ENCODE measurements at places on chromosomes 6 and 20. TPM values are rescaled to one million over a fixed set of nuclear protein-coding genes. Genes with fewer than 3 reads are reported as not detected.

Gene ZNF165
- 0.82 TPM for total RNA-seq

Gene SUPT3H
- total RNA-seq: 3.0 TPM

Gene PREX1
- total RNA-seq: 9.0 TPM

Gene FAM184A
- 0.16 TPM for total RNA-seq

Gene ALDH5A1
- total RNA-seq: 19.7 TPM

Gene FOXS1
- total RNA-seq: 3.5 TPM

Gene AURKA
- total RNA-seq: 6.0 TPM

Gene SNAP25
- total RNA-seq: not detected

Gene DNAH8
- total RNA-seq: not detected

Gene DEFB119
- total RNA-seq: not detected

Gene TUBB2B
- 0.90 TPM for total RNA-seq

Gene DLL1
- 8.6 TPM for total RNA-seq

DNA sequence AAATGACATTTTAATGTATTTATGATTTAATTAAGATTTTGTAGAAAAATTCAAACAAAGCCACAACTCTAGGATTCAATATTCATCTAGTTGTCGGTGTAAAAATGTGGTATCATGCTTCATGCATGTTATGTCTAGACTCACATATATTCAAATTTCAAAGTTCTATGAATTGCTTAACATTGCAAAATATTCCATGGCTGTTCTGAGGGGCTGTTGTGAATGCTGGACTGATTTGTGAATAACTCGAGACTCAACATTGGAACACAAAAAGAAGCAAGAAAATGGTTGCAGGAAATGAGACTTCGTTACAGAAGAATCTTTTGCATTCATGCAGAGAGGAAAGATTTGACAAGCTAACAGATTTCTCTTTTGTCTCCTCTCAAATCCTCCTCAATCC lies 705.9 kb downstream of the DHX35 start:
- no peak for DNase-seq

DNA sequence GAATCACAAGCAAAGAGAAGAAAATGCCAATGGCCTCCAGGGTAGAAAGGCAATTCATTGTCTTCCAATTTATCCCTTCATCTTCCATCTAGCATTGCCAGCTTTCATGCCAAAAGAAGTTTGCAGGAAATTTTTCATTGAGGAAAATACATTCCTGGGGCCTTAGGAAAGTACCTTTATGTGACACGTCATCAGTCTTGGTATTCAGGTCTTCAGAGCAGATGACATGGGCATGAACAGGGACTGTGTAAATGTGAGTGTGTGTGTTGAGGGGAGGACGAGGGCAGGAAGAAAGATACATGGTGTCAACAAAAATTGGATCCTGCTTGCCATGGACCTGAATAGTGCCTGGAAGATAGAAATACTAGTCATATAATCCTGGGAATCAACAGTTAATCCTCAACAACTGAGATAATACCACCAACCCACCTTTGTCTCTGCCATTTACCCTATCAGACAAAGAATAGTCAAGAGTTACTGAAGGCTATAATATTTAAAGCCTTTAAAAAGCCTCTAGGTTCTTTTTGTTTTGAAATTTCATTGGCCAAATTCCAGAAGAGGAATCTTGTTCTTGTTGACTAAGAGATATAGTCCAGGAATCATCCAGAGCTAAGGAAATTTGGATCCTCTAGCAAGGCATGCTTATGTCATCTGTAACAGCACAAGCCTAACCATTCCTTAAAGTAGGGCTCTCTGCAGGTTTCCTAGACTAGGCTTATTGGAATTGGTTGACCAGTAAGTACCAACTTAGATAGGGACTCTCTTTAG lies 405.8 kb upstream of the SASH1 start:
- DNase-seq: no peak

GRCh38 chr6:13242590-13242989 lies 85.7 kb downstream of the TBC1D7 start:
- DNase-seq: no peak

GRCh38 chr6:127939442-127940066 lies 38.7 kb upstream of the THEMIS start:
- no peak for DNase-seq

GRCh38 chr20:37353285-37353849 lies 7.4 kb downstream of the SRC start:
- DNase-seq: no peak

DNA sequence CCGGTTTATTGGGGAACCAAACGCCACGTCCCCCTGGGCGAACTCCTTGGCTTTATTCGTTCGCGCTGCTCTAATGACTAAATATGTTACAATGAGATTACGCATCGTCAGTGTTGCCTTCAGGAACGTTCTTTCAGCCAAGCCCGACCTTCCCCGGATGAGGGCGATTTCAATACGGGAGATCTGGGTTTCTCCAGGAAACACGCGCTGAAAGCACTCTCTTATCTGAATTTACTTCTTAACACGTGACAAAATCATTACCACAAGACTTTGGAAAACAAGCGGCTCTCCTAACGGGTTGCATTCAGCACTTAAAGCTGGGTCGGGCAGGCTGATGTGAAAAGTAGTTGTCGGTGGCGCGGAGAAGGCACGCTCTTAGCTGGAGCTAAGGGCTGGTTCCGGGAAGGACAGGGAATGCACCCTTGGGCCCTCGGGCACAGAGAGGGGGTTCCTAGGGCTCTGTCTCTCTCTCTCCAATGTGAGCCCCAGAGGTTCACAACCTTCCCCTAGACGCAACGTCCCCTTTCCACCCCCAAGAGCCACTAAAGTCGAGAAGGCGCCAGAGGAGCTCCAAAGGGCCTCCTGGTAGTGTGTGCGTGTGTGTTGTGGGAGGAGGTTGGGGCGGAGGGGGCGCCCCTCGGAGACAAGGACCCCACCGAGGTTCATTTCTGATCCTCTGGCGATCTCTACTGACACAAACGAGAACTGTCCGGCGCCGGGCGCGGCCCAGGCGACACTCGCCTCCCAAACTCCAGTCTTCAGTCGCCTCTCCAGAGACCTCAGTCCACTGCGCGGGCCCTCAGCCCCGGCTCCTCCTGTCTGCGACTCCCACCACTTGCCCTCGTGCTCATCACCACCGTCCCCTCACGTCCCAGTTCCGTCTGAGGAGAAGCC lies 7.1 kb upstream of the NKX2-2 start:
- DNase-seq: no peak

GRCh38 chr6:137231895-137232294 lies 12.7 kb upstream of the IFNGR1 start:
- DNase-seq: no peak

- no peak for DNase-seq
These were observed 49.7 kb upstream of the GPR31 start for GRCh38 chr6:167207527-167207926.

- no peak for DNase-seq
These were observed 180.0 kb downstream of the GJA10 start for GRCh38 chr6:90074161-90074850.

DNA sequence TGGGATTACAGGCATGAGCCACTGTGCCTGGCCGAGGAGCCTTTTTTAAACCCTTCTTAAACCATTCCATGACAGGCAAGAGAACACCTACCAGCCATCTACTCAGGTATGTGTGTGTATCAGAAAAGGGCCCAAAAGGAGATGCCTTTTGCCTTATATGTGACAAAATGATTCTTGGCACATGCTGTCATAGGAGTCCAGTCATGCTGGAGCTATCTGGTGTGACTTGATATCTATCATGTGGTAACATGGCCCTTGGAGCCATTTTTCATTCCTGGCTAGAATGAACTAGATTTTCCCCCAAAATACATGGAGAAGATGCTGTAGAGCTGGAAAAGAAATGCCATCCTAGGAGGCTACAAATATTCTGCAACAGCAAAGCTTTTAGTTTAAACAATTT lies 129.1 kb downstream of the DST start:
- DNase-seq: no peak

DNA sequence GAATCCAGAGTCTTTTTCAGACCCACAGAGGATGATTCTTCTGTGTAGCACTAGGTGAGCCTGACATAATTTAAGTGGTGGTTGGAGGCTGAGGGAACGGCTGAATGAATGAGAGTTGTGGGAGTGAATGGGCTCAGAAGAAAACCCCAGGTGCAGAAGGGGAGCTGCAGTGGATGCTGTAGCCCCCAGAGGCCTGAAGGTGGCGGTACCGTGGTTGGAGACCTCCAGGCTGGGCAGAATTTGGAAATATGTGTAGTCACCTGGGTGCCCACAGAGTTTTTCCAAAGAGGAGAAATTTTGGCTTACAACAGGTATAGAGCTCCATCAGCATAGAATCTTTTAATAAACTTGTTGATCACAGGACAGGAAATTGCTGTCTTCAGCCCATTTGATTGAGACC lies 6.5 kb upstream of the RAET1G start:
- no peak for DNase-seq

- DNase-seq: no peak
These were observed 79.6 kb downstream of the BCKDHB start for GRCh38 chr6:80186082-80186481.

GRCh38 chr20:37359331-37359730 lies 13.4 kb downstream of the SRC start:
- DNase-seq: no peak

DNA sequence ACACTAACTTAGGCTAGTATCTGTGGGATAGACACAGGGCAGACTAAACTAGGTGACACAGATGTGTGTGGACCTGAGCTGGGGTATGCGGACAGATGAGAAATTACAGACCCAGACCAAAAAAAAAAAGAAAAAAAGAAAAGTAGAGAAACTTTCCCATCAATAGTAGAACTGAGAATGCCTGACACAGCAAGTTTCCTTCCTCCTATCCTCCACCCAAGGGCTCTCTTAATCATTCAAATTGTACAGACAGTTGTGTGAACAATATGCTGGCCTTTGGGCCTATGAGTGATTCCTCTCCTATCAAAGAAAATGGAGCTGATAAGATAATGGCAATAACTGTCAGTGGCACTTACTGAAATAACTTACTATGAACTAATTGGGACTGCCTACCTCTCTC lies 226.7 kb upstream of the PRDM1 start:
- DNase-seq: no peak

- DNase-seq: no peak
These were observed 68.4 kb downstream of the RREB1 start for GRCh38 chr6:7176208-7176607.

DNA sequence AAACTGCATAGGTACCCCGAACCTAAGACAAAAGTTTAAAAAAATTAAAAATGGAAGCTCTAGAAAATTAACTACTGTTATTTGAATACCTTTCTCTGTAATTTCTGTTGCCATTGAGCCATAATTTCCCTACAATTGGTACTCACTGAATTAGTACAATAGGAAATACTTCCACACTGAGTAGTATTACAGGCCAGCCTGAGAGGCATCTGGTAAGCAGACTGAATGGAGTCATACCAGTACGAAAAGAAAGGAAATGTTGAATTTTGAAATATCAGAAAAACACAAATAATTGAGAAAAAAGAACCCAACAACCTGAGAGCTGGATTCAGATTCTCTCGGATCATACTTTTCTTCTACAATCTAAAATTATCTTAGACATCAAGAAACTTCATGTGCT lies 791.3 kb downstream of the TENT5A start:
- DNase-seq: no peak

- no peak for DNase-seq
These were observed 117.5 kb upstream of the CEP85L start for GRCh38 chr6:118768904-118769325.

DNA sequence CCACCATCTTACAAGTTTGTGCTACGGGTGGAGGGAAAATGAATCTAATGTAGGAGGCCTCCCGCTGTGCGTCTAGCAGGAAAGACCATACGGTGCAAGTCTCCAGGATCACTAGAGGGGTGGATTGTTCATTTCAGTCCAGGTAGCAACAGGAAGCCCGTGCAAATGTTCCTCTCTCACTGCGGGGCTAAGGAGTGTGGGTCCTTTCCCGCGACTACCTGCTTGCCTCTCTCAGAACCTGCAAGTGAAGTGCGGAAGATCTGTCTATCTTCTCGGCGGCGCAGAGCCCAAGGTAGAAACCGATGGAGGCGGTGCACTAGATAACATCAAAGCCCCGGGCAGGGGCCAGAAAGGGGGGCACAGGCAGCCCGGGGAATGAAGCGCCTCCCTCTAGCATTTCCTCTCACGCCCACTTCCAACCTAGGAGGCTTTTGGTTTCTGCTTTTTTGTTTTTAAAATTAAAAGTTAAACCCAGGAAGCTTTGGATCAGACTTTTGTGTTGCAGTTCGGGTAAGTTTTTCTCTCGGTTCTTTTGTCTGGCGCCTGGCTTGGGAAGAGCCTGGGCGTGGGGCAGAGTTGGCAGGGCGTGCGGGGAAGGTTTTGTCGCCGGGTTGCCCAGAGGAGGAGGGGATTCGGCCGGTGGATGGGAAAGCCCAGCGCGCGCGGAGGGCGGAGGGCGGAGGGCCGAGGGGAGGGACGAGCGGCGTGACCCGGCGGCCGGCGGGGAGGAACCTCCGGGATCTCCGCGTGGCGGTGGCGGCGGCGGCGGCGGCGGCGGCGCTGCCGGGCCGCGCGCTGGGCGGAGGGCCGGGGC lies 3.5 kb upstream of the HIVEP1 start:
- peak; percentile 92 for DNase-seq

DNA sequence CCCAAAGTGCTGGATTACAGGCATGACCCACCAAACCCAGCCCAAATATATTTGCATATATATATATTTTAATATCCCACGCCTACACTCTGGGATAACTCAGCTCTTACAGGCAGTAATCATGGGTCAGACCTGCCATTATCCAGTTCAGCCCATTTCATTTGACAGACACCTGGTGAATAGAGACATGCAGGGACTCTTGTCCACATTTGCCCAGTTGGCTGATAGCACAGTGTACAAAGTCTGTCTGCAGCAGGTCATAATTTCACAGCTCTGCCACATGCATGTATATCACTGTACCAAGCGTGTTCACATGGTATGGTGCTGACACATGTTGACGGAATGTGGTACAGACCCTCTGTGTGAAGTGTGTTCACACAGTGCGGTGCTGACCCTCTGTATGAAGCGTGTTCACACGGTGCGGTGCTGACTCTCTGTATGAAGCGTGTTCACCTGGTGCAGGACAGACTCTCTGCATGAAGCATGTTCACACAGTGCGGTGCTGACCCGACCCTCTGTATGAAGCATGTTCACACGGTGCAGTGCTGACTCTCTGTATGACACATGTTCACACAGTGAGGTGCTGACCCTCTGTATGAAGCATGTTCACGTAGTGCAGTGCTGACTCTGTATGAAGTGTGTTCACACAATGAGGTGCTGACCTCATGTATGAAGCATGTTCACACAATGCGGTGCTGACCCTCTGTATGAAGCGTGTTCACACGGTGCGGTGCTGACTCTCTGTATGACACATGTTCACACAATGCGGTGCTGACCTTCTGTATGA lies 10.3 kb upstream of the SERPINB1 start:
- peak; percentile 26 for DNase-seq

GRCh38 chr6:121800047-121800446 lies 364.6 kb downstream of the GJA1 start:
- no peak for DNase-seq

DNA sequence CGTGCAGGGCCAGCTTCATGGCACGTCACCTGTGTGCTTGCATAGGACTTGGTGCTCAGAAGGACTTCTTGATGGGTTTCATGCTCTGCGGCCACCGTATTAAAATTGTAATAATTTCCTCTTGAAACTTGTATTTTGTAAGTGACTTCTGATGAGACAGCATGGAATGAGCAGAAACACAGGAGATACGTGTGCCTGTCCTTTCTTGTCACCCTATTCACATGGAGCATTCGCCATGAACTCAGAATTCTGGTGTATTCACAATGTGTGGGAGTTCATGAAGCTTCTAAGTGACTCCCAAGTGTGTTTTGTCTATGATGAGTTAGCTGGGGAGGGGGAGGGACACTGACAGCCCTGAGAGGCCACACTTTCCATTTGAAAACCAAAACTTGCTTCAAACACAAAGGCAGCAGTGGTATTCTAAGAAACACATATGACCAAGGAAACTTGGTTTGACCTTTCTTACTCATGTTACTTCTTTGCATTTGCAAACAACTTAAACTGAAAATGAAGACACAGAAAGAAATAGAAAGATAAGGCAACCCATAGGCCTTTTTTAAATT lies 92.1 kb upstream of the NEDD9 start:
- DNase-seq: no peak
